ENCODE measurements at places on chromosomes 7 and 10.
A peak's percentile ranks its signal among the peaks of the same experiment; 100 is the strongest.

- no peak for DNase-seq
Measured at GRCh38 chr10:7192831-7193361, 217.9 kb downstream of the SFMBT2 start.

DNA sequence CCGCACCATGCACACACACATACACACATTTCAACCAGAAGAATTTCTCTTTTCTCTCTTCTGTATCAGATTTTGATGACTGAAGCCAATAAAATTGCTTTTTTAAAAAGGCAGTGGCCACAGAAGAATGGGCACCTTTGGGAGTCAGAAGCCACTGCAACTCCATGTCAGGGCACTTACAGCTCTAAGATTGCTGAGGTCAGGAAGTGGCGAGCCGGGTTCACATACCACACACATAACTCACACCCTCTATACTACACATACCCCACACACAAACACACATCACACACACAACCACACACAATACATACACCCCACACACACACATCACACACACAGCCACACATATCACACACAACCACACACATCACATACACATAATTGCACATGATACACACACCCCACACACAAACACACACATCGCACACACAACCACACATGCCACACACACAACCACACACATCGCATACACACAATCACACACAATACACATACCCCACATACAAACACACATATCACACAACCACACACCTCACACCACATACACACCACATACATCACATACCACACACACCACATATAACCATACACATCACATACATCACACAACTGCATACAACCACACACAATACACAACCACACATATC, 31.2 kb downstream of the GPRIN2 start:
- peak; percentile 42 for DNase-seq

GRCh38 chr7:51031216-51031615, 248.5 kb upstream of the GRB10 start:
- no peak for DNase-seq

DNA sequence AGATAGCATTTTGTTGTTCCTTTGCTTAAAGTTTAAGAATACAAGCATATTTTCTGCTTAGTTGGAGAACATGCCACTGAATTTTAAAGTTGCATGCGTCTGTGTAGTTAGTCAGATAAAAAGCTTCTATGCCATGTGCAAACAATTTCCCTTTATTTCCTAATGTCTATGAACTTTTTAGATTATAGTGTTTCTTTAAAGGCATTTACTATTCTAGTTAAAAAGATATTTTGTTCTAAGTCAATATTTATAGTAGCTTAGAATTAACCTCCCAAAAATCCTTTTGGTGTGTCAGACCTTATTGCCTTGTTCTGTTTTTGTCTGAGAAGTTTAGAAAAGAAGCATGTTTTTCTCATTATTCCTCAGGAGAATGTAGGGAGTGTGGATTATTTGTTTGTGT, 99.0 kb upstream of the GATA3 start:
- no peak for DNase-seq

- DNase-seq, result no peak
Measured at GRCh38 chr7:1123715-1124114, 35.8 kb downstream of the GPER1 start.

DNA sequence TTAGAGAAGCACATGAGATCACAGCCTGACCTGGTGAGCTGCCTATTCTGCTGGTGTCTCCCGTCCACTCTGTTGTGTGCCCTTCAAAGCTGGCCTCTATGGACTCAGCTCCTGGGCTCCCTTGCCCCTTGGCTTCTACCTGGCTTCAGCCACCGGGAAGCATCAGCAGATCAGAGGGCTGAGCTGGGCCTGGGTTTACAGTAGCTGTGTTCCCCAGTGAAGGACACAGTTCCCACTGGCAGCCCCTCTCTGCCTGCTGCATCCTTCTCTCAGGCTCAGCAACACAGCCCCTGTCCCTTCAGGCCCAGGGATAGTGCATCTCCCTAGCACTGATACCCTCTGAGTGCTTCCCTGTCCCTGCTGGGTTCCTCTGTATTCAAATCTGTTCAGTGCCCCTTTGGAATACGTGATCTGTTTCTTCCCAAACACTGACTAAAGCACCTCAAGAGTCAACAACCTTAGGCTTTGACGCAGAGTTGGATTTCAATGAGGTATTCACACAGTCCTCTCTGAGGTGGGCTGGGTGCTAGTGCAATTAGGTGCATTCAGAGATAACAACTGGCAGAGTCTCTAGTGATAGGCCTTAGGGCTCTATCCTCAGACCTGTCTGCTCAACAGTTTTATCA, 109.8 kb downstream of the GRID1 start:
- no peak for DNase-seq

DNA sequence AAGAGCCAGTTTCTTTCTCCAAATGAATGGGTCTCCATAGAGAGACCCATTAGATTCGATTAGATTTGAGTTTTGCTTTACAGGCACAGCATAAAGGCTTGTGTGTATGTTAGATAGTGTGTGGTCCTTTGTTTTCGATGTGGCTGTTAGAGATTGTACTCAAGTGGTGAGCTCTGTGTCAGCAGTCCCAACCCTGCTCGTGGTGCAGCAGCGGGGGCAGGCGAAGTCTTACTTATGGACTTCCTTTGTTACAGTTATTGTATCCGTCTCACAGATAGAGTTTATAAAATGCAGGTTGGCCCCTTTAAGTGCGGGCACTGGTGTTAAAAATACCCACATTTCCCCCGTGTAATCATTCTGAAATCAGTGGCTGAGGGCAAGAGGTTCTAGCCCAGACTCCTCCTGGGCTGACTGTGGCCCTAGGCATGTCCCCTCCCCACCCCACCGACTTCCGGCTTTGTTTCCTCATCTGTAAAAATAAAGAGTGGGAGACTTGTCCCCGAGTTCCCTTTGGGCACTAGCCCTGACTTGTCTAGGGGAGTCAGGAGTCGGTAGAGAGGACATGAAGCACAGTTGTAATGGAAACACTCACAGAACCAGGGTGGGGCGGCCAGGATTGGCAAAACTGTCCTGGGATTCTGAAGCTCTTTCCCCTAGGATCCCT, 28.6 kb downstream of the MTURN start:
- DNase-seq, result no peak

DNA sequence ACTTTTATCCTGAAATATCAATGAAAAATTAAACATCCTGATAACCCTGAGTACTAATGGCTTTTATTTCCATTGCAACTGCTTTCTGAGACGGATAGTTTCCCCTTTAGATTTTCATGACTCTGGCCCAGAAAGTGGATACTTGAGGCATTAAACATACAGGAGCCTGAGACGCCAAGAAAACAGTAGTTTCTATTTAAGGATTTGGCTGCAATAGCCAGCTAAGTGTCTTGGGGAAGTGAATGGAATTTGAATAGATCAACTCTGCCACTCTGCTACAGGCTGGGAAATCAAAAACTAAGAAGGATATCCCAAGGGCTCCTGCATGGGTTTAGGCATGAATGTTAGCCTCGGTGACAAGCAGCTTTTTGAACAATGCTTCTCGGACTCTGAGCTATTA, 24.7 kb upstream of the GPAM start:
- peak; percentile 55 for DNase-seq

DNA sequence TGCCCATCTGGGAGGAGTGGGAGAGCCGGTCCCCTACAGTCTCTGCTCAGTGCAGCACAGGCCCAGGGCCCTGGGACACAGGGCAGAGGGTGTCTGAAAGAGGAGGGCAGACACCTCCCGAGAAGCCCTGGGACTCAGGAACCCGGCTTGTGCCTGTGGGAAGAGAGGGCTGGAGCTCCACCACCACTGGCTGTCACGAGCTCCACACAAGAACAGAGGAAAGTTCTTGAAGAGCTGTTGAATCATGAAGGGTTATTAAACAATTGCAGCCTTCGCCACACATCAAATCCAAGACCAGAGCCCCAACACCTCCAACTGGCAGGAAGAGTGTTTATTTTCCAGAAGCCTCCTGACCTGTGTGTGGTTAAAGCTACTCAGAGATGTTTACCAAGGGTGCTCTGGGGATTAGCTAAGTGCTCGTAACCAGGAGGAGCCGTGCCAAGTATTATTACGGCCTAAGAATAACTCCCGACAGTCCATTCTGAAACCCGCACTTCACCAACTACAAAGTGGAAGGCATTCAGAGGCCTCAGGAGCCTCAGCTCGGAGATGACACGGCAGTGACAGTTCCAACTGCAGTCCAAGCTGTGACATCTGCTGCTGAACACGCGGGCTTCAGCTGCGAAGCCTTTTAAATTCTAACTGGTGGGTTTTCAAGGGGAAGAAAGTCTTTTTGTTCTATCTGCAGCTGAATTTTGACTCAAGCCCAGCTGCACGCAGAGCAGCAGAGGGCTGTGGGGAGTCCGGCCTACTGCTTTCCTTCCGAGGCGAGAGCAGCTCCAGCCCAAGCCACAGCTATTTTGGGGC, 75.1 kb downstream of the MAD1L1 start:
- peak; percentile 71 for DNase-seq

DNA sequence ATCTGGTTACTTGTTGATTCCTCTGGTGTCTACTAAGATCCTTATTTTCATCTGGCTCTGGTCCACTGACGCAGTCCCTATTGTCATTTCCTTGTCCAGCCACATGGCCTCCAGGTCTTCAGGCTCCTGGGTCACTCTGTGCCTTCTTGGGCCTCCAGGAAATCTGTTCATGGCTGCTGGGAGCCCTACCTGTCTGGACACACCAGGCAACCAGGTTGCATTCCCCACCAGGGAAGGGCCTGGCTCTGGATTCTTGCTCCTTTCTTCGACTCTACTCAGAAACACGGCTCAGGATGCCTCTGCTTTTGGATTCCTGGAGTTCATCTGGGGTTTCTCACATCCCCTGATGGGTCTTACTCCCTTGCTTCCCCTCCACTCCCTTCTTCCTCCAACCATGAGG, 8.0 kb upstream of the PPIF start:
- no peak for DNase-seq

- no peak for DNase-seq
Measured at GRCh38 chr7:66036788-66037187, 38.8 kb upstream of the ASL start.

DNA sequence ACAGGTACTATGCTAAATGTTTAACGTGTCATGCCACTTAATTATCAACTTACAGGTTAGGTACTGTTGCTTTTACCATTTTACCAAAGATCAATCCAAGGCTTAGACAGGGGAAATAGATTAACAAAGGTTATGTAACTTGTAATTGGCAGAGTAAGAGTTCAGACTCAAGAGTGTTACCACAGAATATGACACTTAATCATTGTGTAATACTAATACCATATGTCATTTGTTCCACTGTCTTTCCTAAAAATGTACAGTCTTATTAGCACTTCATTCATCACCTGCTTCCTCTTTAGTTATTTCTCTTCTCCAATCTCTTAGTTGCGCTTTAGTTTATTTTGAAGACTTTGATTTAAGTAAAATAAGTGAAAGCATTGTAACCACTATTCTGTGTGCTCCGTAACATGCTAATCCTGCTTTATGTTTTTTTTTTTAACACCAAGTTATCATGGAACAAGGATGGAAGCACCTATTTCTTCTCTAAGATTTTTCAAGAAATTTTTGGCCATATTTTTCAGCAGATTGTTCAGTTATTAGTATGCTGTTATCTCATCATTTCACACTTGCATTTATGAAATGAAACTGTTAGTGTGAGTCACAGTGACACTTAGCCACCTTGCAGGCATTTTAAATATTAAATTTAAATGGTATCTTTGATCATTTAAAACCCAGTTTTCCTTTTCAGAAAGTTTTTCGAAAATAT, 197.3 kb downstream of the PHF14 start:
- no peak for DNase-seq

DNA sequence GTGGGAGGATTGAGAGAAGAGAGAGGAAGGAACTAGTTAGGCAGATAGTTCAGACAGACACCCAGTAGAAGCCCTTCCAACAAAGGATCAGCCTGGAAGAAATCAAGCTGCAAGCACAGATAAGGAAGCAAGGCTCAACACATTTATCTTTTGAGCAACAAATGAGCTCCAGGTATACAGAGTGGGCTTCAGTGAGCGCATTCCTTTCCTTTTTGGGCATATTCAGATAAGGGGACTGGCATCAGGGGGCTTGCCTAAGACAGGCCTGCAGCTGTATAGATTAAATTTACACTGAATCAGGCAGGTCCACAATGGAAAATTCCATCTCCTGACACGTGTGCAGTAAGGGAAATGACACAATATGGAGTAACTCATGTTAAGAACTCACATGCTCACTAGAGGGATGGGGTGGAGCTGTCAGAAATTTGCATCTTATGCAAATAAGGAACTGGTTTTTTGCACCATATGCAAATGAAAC, 147.2 kb downstream of the AKR1D1 start:
- no peak for DNase-seq

DNA sequence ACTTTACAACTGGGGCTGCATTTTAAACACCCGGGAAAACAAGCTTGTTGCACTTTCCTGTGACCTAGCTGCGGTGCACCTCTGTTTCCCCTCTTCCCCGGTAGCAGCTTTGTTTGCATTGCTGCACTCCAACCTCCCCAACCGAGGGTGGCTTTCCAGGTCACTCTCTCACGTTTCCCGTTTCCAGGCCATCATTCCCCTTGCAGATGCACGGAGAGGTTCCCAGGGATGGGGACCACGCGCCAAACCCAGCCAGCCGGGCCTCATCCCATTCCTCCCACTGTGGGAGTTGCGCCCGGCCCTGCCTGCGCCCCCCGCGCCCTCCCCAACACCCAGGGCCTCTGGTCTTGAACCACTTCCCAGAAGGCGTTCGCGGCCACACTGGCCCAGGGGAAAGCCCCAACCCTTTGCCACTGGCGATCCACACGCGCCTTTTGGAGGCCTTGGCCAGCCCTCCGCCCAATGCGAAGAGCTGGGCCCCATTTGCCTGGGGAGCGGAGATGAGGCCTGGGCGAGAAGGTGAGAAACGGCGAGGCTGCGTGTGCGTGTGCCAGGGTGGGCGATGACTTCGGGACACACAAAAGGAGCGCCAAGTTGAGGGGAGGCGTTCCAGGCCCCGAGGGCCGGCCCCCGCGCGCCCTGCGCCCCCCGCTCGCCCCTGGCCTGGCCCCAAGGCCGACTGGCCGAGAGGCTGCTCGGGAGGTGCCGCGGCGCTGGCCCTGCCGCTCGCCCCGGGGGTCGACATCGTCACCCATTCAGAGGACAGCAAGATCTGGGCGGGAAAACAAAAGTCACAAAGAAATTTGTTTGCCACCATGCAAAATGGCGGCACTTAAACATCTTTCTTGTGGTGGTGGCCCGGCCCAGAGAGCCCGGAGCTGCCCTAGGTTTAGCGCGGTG, 15.9 kb downstream of the SKIDA1 start:
- no peak for DNase-seq

GRCh38 chr7:139562491-139562890, 39.0 kb downstream of the CLEC2L start:
- no peak for DNase-seq

GRCh38 chr10:93068411-93069244, 5.1 kb upstream of the CYP26A1 start:
- no peak for DNase-seq
